Adrenal gland (tissue), 19 donors: ENCODE measurements at places on chromosomes 4 and X. TPM values are rescaled to one million over a fixed set of nuclear protein-coding genes. Genes with fewer than 3 reads are reported as not detected.

- no peaks in the 10 kb centered on the region for H3K4me1 ChIP-seq
- no peak overlapping the region for H3K27ac ChIP-seq
- no peak for DNase-seq
- H3K27me3 ChIP-seq = no peaks in the 10 kb centered on the region
- H3K36me3 ChIP-seq = no peaks in the 10 kb centered on the region
- H3K4me3 ChIP-seq = no peak overlapping the region
Observed at GRCh38 chr4:166003811-166004210, 130.8 kb downstream of the TLL1 start.

DNA sequence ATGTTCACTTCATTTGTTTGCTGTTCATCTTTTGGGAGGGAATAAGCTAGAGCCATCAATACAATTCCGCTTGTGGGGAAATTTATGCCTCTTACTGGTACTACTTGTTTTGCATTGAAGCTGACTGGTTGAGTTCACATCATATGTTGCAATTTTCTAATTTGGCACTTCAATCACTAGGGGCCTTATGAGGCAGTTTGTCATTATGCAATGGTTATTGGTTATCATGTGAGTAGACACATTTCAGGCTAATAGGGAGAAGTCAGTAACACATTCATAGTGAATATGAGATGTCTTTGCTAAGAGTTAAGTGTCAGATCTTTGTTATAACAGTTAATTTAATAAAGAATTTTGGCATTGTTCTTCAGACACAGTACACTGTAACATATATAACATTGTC is 5.0 kb downstream of the RPL36A start:
- no peaks in the 10 kb centered on the region for H3K27me3 ChIP-seq
- no peak for DNase-seq
- no peaks in the 10 kb centered on the region for H3K4me1 ChIP-seq
- H3K27ac ChIP-seq = no peak overlapping the region
- H3K36me3 ChIP-seq = peaks cover 3% of the 10 kb centered on the region
- H3K4me3 ChIP-seq = no peak overlapping the region

- H3K36me3 ChIP-seq = no peaks in the 10 kb centered on the region
- H3K4me3 ChIP-seq = no peak overlapping the region
- no peaks in the 10 kb centered on the region for H3K27me3 ChIP-seq
Observed at GRCh38 chrX:55715847-55716246, 1.7 kb upstream of the RRAGB start.

Gene RNF150
- total RNA-seq = 68.2 TPM

GRCh38 chrX:110397339-110397738 is 38.7 kb downstream of the RTL9 start:
- H3K27ac ChIP-seq = no peak overlapping the region
- H3K27me3 ChIP-seq = peaks cover 16% of the 10 kb centered on the region
- no peak overlapping the region for H3K4me3 ChIP-seq
- H3K36me3 ChIP-seq = no peaks in the 10 kb centered on the region
- no peak for DNase-seq
- H3K4me1 ChIP-seq = no peaks in the 10 kb centered on the region
